ENCODE measurements at places on chromosomes 4 and X.
A peak's percentile ranks its signal among the peaks of the same experiment; 100 is the strongest.

DNA sequence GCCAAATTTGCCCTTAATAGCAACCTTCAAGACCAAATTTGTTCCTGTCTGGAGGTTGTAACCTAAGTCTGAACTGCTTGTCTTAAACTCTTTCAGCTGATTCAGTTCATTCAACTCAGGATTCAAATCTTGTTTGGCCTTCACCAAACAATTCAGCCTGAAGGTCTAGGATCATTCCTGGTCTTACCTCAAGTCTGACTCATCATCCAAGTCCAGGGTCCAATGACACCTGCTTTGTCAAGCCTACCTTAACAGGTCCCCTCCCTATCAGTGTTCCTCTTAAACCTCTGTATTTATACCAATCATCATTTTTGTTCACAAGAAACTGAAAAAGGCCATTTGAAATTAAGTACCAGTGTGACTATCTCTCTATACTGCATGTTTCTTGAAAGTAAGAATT, 237.8 kb downstream of the PPP1R2C start:
- no peak for DNase-seq

GRCh38 chr4:118865091-118865708, 23.5 kb upstream of the SYNPO2 start:
- peak; percentile 3 for DNase-seq

GRCh38 chrX:16113978-16114565, 9.3 kb upstream of the GRPR start:
- DNase-seq, result no peak

DNA sequence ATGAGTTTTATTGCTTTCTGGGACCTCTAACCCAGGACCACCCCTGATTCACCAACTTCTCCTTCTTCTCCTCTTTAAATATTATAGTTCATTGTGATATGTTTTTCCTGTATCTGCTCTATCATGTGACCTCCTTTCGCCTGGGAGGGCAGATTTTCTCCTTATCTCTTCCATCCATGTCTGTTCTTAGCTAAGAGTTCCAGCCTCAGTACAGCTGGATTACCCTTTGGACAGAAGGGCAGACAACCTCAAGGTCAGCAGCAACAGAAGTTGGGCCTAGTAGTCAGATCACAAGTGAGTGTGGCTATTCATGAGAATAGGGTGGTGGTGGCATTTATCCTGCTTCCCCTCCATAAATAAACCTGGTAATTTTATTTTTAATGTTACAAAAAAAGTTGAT, 5.7 kb upstream of the XK start:
- DNase-seq, result no peak

DNA sequence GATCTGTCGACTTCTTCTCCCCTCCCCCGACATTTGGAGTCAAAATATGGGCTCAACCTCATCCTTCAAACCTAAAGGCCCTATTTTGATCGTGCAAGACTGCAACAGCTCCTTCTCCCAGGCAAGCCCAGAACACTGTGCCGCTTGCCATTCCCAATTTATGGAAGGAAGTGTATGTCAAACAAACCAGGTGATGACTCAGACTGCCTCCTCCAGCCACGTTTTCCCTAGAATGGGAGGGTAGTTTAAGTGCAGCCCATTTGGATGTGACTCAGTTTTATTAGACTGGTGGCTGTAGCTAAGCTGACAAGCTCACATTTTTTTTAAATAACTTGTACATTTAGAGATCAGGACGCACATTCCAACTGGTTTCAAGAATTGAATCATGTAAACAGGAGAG, 570.4 kb upstream of the DIPK2B start:
- peak; percentile 7 for DNase-seq

- DNase-seq, result no peak
Measured at GRCh38 chr4:20420916-20421602, 169.4 kb downstream of the SLIT2 start.

DNA sequence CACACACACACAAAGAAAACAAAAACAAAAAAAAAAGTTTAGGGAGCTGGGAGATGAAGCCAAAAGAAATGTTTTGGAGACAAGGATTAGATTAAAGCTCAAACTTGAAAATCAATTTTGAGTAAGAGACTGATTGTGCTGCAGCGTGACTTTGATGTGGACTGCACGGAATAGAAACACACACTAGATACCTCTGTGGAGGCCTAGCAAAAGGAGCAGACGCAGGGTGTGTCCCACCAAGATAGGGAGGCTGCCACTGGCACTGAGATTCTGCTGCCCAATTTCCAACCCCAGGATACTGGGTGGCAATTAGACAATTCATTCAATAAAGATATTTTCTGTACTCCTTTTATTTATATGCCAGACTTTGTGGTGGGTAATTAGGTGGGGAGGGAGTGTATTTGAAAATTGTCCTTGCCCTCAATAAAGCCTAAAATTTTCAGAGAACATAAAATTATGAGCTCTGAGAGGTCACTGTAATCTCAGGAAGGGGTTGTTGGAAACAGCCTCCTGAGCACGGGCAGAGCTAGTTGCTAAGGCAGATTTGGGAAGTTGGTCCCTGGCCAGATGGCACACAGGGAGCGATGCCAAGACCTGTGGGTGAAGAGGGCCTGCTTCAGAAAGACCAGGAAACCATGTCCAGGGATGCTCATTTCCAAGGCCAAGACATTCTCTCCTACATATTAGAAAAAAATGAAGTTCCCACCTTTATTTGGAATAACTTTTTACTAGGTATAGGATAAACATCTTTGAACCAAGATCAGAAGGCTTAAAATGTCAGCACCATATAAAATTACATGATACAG, 1.9 kb upstream of the PPP3CA start:
- DNase-seq, result no peak

- no peak for DNase-seq
Measured at GRCh38 chr4:69750346-69750745, 10.1 kb downstream of the SULT1B1 start.

GRCh38 chrX:108303682-108304081, 134.5 kb downstream of the COL4A6 start:
- DNase-seq, result no peak

DNA sequence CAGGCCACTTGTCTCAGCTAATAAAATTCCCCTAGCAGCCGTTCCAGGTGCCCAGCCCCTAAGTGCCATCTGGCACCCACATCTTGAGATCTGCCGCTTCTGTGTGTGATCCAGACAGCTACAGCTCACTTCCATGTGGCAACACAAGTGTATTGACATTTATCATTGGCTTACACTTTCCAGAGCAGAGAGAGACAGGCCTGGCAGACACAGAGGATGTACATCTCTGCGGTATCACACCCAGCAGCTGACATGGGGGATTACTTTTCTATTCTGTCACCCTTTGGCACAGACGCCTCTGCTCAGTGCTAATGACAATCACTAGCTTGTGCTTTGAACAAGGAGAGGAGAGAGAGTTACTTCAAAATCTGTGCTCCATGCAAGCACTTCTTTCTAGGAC, 195.9 kb downstream of the KDR start:
- no peak for DNase-seq

DNA sequence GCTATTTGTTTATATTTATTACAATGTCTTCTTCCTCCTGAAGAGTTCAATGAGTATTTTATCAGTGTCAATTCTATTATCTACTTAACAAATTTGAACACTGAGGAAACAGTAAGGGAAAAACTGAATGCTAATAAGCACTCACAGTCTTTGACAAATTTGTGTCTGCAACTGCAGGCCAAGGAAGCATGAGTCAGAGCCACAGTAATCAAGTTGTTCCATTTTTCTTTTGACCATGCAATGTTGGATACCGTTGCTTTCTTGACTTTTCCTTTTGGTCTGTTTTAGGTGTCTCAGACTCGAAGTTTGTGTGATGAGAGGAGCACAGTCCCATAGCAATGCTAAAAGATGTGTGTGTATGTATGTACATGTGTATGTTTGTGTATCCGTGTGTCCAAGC, 359.6 kb downstream of the IL1RAPL1 start:
- DNase-seq, result no peak

GRCh38 chrX:25597551-25597950, 540.6 kb upstream of the MAGEB18 start:
- no peak for DNase-seq

GRCh38 chr4:174757736-174758135, 71.3 kb downstream of the GLRA3 start:
- no peak for DNase-seq

GRCh38 chr4:98338761-98339438, 77.7 kb downstream of the RAP1GDS1 start:
- no peak for DNase-seq

DNA sequence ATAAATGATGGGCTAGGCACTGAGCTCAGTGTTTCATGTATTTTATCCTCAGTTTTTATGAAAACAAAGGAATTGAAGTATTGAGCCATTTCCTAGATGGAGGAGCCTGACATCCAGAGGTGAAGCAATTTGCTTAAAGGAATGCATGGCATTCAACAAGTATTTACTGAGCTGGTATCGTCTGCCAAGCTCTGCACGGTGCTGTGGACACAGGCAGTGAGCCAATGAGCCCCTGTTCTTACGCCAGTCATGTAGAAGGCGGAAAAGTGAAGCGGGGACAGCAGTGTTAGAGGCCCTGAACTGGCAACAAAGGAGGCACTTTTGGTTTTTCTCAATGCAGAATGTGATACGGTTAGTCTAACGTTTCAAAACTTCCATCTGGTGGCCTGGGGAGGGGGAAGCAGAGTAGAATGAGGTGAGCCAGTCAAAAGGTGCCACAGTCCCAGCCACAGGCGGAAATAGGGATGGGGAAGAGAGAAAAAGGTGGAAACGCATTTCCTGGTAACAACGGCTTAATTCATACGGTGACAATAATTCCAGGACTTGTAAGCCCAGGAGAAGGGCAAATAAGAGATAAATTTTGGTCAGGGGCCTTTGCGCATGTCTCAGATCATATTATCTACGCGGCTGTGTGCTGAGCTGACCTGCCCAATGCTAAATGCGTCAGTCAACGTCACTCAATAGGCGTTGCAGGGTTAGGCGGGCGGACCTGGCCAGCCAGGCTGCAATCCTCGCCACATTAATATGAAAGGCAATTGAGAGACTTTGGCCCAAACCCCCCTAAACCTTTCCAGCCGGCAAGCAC, 133.9 kb downstream of the AFAP1 start:
- DNase-seq, result no peak

DNA sequence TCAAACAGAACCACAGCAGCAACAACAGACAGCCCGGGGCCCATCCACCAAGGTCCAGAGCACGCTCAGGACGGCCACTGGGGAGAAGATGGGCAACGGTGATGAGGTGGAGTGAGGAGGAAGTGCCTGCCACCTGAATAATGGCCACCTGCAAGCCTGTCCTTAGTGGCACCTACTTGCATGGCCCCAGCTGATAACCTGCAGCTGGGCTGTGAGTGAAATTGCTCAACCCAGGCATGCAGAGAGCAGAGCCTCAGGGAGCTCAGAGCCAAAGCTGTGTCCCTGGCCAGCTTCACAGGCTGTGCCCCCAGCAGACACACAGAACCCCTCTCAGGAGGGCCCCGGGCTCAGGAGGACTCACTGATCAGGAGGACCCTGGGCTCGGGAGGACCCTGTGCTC, 102.4 kb upstream of the ADRA2C start:
- no peak for DNase-seq

DNA sequence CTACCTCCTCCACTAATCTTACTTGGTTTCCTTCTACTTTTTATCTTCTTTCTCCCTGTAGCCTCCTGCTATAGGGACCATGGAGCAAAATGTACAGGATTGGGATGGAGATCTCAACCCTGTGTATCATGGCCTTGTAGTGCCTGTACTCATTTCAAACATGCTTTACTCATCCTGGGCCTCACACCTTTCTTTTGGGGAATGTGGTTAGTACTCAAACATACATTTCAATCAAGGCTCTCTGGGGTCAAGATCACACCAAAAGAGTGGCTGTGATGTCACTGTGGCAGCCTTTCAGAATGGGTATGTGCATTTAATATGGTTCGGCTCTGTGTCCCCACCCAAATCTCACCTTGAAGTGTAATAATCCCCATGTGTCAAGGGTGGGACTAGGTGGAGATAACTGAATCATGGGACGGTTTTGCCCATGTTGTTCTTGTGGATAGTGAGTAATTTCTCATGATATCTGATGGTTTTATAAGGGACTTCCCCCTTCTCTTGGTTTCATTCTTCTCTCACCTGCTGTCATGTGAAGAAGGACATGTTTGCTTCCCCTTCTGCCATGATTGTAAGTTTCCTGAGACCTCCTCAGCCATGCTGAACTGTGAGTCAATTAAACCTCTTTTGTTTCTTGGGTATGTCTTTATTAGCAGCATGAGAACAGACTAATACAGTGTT, 205.1 kb downstream of the RASL11B start:
- DNase-seq, result no peak

GRCh38 chrX:499870-500364, 113.2 kb upstream of the PPP2R3B start:
- no peak for DNase-seq

DNA sequence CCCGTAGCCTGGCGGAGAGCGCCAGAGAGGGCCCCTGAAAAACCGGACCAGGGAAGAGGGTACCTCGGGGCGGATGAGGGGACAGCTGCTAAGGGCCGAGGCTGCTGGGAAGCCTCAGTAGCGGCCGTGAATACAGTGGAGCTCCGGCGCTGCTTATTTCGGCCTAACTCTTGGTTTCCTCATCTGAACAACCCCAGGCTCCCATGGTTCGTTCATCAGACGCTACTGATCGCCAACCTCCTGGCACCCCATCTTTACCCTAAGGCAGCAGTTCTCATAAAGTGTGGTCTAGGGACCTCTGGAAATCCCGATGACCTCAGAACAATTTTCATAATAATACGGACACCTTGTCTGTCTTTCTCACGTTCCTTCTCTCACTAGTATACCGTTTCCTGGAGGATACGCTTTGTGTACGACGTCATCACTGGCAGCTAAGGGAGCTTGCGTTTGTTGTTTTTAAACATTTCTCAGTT, 645 bp upstream of the RAB28 start:
- DNase-seq, result no peak

DNA sequence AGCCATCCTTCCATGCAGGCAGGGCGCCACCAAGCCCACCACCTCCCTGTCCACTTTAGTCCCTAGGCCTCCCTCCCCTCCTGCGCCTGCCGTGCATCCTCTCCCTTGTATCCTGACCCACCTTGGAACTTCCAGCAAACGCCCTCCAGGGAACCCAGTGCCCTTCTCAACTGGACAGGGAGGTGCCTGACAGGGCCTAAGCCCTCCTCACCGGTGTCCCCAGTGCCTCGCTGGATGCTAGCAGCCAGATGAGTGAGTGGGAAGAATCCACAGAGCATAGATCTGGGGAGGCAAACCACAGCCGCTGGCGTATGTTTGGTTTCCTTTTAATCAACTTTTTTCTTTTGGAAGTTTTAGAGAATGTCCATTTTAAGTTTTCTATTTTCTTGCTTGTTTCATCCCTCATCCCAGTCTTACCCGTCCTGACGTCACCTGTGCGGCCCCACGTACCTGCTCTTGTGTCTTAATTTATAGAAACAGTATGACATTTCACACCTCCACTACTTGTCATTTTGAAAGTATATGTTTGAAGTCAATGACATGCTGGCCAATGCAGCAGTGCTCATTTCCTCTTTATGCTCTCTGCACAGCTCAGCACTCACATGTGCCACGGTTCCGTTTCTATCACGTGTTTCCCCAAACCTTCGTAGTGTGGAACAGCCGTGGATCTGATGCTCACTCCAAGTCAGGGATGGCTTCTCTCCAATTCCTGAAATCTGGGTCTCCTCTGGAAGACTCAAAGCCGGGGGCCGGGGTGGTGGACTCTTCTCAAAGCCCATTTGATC, 3.4 kb upstream of the HMX1 start:
- no peak for DNase-seq

Data from GOT3 (cell line).